ENCODE measurements at places on chromosomes 13 and 19. TPM values are rescaled to one million over a fixed set of nuclear protein-coding genes. Genes with fewer than 3 reads are reported as not detected.
A peak's percentile ranks its signal among the peaks of the same experiment; 100 is the strongest.

The ZNF154 gene
- total RNA-seq: 0.03 TPM

The PRR22 gene
- total RNA-seq: 2.0 TPM

- DNase-seq: no peak
Observed at GRCh38 chr13:21573920-21574712, 29.9 kb downstream of the MICU2 start.

DNA sequence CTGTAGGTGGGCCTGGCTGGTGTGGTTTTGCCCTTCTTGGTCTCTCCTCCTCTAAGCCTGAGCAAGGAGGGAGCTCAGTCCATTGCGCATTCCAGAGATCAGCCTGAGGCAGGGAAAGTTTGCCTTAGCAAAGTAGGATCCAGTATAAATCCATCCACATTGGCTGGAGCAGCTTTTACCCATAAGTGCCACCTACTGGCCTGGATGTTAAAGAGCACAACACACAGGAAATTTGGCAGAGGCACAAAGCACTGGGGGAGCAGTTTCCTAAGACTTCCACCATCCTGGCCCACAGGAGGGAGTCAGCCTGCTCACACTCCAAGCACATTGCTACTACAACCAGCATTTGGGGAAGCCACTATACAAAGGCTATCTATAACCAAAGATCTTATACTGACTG, 1124.2 kb downstream of the SLITRK1 start:
- peak; percentile 86 for DNase-seq

GRCh38 chr13:20294497-20294896, 62.4 kb upstream of the GJB6 start:
- peak; percentile 86 for DNase-seq

- no peak for DNase-seq
Observed at GRCh38 chr19:5074830-5075394, 106.0 kb downstream of the KDM4B start.

- no peak for DNase-seq
Observed at GRCh38 chr19:38665950-38666662, 18.7 kb downstream of the ACTN4 start.

DNA sequence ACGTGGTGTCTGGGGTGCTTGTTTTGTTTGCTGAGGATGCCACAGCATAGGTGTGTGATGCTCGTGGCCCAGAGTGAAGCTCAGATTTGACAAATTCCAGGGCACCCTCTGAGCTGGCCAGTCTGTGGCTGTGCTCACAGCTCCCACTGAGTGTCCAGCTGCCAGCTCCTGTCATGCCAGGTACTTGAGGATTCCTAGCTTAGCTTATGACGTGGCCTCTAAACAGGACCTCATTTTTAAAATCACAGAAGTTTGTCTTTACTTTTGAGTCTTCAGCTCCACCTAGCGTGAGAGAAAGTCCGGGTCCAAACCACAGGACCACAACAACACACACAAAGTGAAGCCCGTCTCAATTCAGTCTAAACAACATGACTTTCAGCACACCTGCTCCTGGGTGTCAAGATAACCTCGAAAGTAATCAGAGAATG, 117.3 kb downstream of the RAB20 start:
- peak; percentile 56 for DNase-seq

DNA sequence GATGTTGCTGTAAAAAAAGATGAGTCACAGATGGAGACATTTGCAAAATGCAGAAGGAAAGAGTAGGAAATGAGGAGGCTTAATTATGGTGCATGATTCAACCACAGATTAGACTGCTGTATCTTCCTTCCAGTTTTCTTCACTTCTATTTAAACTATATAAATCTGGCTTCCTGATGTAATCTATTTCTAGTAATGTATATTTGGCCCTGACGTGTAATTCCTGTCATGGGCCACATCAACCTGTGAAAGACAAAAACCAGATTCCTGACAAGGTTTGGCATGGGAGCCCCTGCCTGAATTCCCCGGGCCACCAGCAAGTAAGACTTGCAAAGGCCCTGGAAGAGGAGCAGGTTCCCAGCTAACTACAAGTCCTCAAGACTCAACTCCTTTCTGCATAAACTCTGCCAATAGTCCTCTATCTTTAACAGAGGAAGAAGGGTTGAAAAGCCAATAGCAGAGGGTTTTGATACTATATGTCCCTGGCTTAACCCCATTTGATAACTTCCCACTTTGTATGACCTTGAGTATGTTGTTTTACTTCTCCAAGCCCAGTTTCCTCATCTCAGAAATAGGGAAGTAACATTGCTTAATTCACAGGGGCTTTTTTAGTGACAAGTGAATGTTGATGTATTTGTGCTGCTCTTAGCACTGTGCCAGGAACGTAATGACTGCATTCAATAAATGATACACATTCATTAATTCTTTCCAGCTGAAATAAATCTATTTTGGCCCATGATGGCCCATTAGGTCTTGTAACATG, 172.7 kb downstream of the SPRY2 start:
- DNase-seq: no peak

- no peak for DNase-seq
Observed at GRCh38 chr13:87677496-87678371, 6.6 kb downstream of the SLITRK5 start.

- no peak for DNase-seq
Observed at GRCh38 chr19:5911366-5911765, 2.7 kb upstream of the CAPS start.
